CD8-positive, alpha-beta memory T cell (primary cell): ENCODE measurements at places on chromosomes 6 and 20.

DNA sequence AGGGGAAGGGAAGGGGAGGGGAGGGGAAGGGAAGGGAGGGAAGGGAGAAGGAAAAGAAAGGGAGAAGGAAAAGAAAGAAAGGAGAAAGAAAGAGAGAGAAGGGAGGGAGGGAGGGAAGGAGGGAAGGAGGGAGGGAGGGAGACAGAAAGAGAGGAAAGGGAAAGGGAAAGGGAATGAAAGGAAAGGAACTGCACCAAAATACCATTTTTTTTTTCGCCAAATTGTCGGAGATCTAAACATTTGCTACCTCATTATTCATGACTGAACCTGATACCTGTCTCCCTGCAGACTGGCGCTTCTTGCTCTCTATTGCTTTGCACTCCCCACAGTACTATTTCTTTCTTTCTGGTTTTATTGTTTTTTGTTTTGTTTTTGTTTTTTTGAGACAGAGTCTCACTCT lies 117.3 kb upstream of the LGSN start:
- H3K4me3 ChIP-seq, result no peak overlapping the region
- H3K27ac ChIP-seq, result no peak overlapping the region
- H3K27me3 ChIP-seq, result no peaks in the 10 kb centered on the region
- H3K36me3 ChIP-seq, result no peaks in the 10 kb centered on the region

DNA sequence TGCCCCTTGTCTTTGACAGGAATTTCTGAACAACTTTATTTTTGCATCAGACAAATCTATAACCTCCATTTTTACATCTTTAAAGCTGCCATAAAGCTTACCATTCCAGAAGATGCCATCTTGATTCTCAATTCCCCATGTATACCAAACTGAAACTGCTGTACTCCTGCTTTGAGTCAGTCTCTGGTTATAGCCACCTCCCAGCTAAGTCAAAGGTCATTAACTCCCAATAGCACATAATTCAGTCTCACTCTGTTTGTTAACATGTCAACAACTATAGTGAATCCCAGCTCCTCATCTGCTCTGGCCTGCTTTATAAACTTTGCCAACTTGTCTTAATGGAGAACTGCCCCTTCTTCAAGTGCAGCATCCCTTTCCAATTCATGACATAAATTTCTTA lies 343.6 kb downstream of the FRK start:
- no peak overlapping the region for H3K27ac ChIP-seq
- no peaks in the 10 kb centered on the region for H3K27me3 ChIP-seq
- no peak overlapping the region for H3K4me3 ChIP-seq
- H3K4me1 ChIP-seq, result no peaks in the 10 kb centered on the region

DNA sequence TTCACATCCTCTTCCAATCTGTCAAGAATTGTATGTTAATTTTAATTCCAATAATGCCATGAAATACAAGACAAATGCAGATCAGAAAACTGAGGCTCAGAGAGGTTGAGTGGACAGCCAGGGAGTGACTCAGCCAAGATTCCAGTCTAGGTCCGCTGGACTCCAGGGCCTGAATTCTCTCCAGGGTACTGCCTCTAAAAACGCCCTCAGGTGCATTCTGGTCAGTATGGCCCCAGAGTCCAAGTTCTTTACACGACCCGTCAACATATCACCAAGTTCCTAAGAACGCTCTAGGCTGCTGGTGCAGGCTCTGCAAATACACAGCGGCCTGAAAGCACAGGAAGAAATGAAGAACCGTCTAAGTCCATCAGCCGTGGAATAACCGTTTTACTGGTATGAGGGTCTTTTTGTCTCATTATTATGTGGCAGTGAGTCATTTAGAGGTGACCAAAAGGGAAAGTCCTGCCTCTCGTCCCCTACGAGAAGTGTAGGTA lies 709 bp upstream of the ASXL1 start:
- peak overlapping the region; percentile 88 for H3K27ac ChIP-seq
- H3K36me3 ChIP-seq, result no peaks in the 10 kb centered on the region
- peaks cover 35% of the 10 kb centered on the region for H3K4me1 ChIP-seq
- H3K27me3 ChIP-seq, result no peaks in the 10 kb centered on the region

GRCh38 chr20:47392015-47392720 lies 35.7 kb upstream of the ZMYND8 start:
- DNase-seq, result no peak
- H3K27me3 ChIP-seq, result no peaks in the 10 kb centered on the region
- no peak overlapping the region for H3K4me3 ChIP-seq
- peak overlapping the region; percentile 68 for H3K27ac ChIP-seq
- H3K36me3 ChIP-seq, result no peaks in the 10 kb centered on the region
- no peaks in the 10 kb centered on the region for H3K4me1 ChIP-seq

GRCh38 chr6:27281105-27281539 lies 31.0 kb downstream of the POM121L2 start:
- peaks cover 77% of the 10 kb centered on the region for H3K27me3 ChIP-seq
- no peak overlapping the region for H3K4me3 ChIP-seq
- H3K36me3 ChIP-seq, result no peaks in the 10 kb centered on the region

DNA sequence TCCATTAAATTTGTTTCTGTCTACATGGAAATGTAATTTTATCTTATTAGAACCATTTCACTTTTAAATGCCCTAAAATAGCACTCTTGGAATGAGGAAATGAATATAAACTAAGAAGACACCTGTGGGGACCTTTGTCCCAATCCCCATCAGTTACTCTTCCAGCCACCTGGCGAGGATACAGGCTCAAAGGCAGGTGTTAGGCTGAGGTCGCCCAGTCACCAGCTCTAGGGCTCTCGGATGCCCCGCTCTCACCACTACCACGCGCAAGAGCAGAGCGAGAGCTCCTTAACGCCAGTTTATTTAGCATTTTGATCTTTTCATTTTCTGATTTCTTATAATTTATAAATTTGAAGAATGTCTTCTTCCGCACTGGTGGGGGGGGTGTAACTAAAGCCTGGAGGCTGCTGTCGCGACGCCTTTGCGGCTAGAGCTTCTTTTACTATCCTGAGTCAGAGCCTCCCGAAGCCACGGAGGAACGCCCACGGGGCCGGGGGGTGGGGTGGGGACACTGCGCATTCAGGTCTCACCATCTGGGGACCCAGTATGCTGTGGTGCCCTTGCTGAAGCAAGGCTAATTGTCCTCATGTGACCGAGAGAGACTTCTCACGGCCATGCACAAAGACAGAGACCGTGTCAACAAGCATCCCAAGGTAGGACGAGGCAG lies 38.7 kb upstream of the AFDN start:
- H3K4me3 ChIP-seq, result no peak overlapping the region
- H3K27ac ChIP-seq, result no peak overlapping the region
